ENCODE measurements at places on chromosomes 13 and 19.

DNA sequence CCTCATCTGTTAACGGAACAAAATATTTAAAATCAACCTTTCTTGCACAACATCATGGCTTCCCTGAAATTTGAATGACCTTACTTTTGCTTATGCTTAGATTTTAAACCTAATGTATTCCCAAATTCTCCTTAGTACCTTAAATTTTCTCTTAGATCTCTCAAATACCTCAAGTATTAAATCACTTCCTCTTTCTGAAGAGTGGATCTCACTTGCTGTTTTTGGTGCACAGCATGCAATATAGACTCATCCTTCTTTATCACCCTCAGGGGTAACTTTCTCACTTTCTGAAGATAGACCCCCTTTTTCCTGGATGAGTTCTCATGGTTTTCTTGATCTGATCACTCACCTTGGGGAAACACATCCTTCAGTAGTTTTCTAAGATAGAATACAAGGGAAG, 871.7 kb downstream of the DACH1 start:
- no peak for DNase-seq

DNA sequence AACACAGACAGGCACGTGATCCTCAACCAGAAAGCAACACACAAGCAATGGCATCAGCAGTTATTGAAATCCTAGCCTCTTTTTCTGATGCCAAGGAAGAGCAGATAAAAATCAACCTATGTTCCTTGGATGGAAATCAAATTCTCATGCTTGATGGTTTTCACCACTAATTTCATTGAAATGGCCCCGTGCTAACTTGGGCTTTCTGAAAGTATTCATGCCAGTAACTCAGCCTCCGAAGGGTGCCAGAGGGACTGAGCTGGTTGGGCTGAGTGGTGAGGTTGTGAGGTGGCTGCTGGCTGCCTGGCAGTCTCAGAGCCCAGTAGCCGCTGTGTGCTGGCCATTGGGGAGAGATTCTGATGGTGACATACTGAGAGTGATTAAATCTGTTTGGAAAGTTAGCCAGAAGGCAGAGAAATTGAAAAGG, 309.3 kb downstream of the DCT start:
- DNase-seq, result no peak

- DNase-seq, result no peak
Measured at GRCh38 chr13:28337166-28338005, 157.5 kb downstream of the FLT1 start.

DNA sequence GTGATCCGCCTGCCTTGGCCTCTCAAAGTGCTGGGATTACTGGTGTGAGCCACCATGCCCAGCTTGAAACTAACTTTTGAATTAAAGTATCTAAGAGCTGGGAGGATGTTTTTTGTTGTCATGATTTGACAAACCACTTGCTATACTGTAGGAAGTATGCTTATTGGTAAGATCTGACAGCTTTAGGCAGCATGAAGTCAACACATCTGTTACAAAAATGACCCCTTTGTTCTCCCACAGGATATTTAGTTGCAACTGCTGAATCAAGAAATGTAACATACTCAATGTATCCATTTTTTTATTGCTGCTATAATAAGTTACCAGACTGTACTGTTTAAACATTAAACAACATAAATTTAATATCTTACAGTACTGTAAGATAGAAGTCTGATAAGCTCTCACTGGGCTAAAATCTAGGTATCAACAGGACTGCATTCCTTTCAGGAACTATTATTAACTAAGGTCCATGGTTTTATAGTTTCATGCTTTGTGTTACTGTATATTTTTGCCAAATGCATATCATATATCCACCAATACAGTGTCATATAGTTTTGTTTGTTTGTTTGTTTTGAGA, 22.8 kb upstream of the LRP3 start:
- DNase-seq, result no peak

DNA sequence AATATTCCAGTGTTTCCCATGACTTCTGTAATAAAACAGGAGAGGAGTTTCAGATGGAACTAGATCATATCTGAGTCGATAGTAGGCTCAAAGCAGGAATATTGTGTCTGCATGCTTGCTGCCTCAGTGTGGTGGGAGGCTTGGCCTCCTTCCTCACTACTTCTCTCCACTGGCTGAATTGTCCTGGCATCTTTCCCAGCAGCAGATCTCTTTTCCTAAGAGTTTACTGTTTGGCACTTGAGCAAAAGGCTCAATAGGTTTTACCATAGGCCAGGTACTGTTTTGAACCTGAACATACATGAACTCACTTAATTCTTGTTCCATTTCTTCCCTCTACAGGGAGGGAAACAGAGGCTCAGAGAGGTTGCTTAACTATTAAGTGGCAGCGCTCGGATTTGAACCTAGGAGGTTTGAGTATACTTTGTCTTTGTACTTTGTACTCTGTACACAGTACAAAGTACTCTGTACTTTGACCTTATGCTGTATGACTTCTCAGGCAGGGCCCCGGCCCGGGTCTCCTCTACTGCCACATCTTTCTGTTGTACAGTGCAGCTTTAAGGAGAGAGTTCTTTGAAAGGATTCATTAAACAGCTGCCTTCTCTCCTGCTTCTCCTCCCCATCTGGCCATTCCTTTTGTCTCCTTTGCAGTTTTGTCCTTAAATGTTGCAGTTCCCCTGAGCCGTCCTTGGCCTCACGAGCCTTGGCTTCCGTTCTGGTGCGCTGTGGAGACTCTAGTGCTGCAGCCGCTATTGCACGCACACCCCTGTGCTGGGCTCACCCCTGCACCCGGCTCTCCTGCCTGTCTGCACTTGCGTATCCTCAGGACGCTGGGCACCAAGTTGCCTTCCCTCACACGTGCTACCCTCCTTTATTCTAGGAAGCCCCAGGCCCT, 8.1 kb downstream of the B3GLCT start:
- no peak for DNase-seq

GRCh38 chr13:20856650-20857049, 45.9 kb downstream of the XPO4 start:
- no peak for DNase-seq

- no peak for DNase-seq
Measured at GRCh38 chr19:39871886-39872866, 26.0 kb upstream of the FBL start.

DNA sequence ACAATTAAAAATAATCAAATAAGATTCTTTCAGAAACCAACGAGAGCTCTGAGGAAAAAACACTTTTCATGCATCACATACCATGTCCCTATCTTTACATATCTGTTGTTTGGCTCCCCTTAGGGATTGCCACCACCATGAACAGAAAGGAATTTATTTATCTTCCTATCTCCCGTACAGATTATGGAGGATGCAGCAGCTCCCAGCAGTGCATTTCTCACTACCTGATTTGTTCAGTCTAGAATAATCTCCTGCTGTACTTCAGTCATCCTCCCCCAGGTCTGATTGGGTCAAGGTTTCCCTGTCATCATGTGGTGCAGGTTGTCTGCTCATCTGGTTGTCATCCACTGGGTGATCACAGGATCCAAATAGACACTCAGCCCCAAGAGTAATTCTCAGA, 451.3 kb downstream of the OXGR1 start:
- no peak for DNase-seq

Data from activated effector memory CD4-positive, alpha-beta T cell treated with Interleukin-2 at 50 U/mL for 16 hours (primary cell).